Stimulated activated CD8-positive, alpha-beta memory T cell treated with anti-CD3 and anti-CD28 coated beads, Interleukin-15, amount 100 ng/mL, for 4 hours (primary cell): ENCODE measurements at places on chromosomes 4 and X.

- DNase-seq, result no peak
Measured at GRCh38 chr4:96558466-96558865, 718.6 kb downstream of the PDHA2 start.

DNA sequence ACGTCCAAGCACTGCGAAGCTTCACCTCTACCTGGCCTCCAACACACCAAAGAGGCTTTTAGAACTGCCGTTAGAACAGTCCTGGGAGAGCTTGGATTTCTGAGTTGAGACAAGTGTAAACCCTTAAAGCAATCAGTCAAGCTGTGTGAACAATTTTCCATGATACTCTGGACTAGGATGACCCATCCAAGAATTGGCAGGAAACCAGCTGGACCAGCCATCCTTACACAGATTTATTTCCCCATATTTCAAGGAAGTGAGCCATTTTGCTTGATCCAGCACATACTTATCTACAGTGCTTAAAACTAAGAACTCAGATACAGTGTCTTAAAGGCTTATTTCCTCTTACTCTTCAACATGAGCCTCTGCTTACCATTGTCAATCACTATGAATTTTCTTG, 340.7 kb upstream of the HS3ST1 start:
- no peak for DNase-seq

- DNase-seq, result peak; percentile 28
Measured at GRCh38 chrX:136687457-136687856, 39.5 kb downstream of the CD40LG start.

DNA sequence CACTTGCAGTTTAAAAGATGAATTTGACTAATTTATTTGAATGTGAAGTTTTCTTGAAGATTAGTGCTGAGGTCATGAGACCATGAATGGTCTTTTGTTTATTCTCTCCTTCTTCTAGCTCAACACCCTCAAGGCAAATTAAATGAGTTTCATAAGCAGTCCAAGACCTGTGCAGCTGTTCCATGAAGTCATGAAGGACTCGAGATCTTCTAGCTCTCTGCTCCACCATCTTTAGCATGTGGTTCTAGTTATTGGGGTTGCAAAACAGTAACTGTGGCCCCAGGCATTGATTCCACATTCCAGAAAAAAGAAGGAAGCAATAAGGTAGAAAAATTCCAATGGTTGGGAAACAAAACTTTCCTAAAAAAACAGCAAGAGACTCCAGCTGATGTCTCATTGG, 84.2 kb upstream of the HS3ST1 start:
- DNase-seq, result no peak

DNA sequence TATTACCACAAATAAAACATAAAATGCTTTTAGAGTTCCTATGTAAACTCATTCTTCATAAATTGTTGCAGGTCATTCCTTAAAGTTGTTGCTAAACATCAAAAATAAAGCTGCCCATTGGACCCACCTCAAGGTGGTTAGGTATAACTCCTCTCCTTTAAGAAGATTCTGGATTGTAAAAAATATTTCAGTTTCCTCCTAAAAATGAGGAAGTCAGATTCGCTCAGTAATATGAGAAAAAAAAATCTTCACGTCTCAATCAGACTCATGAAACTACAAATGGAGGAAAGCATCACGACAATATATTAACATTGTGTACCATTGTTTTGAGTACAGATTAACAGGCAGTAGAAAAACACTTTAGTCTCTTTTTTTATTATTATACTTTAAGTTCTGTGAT, 105.9 kb downstream of the DDX60 start:
- no peak for DNase-seq

DNA sequence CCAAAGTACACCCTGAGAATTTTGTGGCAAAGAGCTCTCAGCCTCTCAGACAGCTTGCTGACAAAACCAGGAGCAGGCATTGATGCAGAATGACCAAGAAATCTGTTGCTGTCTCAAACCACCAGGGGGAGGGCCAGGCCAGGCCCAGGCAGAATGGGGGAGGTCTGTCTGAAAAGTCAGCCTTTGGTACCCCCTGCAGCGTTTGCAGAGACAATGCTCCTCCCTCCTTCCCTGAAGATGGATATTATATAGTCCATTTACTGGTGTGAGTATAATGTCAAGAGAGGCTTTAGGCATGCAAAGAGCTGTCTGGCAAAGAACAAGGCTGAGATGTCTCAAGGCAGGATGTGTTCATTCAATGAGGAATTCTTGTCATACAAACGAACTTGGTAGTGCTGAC, 52.9 kb upstream of the TRPC5OS start:
- no peak for DNase-seq

GRCh38 chr4:146236216-146236615, 21.9 kb downstream of the REELD1 start:
- DNase-seq, result no peak

GRCh38 chrX:55489314-55490009, at the start of gene USP51:
Gene USP51 (minus strand): TSS chrX:55489848. CDS start chrX:55488939, 909 bp downstream.
- no peak for DNase-seq

GRCh38 chrX:132412208-132412607, 76.6 kb downstream of the MBNL3 start:
- DNase-seq, result no peak

GRCh38 chrX:47177079-47177478, 16.6 kb upstream of the UBA1 start:
- DNase-seq, result no peak
